Regular cardiac myocyte (primary cell): ENCODE measurements at places on chromosomes 4 and X. TPM values are rescaled to one million over a fixed set of nuclear protein-coding genes. Genes with fewer than 3 reads are reported as not detected.

VCX2 gene
- 0.19 TPM in 1 of 2 replicates, not detected in the other for total RNA-seq

SSX4 gene
- total RNA-seq = not detected in 2 replicates

CFP gene
- under 0.01 and 0.19 TPM in 2 replicates for total RNA-seq

SRPK3 gene
- 0.58 and 0.85 TPM in 2 replicates for total RNA-seq

CLDN24 gene
- not detected in 2 replicates for total RNA-seq

TLR1 gene
- 0.96 and 1.4 TPM in 2 replicates for total RNA-seq

TEC gene
- 0.19 and 1.1 TPM in 2 replicates for total RNA-seq

SEPTIN6 gene
- total RNA-seq = 13.0 and 17.5 TPM in 2 replicates

S100P gene
- not detected in 2 replicates for total RNA-seq

ARHGAP36 gene
- not detected in 2 replicates for total RNA-seq

NRK gene
- under 0.01 and 0.56 TPM in 2 replicates for total RNA-seq

IL13RA1 gene
- total RNA-seq = 37.4 and 51.9 TPM in 2 replicates

PDLIM3 gene
- 54.6 and 322 TPM in 2 replicates for total RNA-seq

FGF13 gene
- total RNA-seq = under 0.01 TPM in 1 of 2 replicates, not detected in the other

PCDH18 gene
- total RNA-seq = 47.0 and 67.9 TPM in 2 replicates

CT45A10 gene
- total RNA-seq = not detected in 2 replicates

RADX gene
- total RNA-seq = 2.0 and 2.5 TPM in 2 replicates

MAGED4B gene
- total RNA-seq = 41.2 and 56.0 TPM in 2 replicates

IL15 gene
- 3.3 and 5.9 TPM in 2 replicates for total RNA-seq

GDPD2 gene
- total RNA-seq = under 0.01 TPM in 1 of 2 replicates, not detected in the other

C4orf50 gene
- under 0.01 TPM in 1 of 2 replicates, not detected in the other for total RNA-seq

RNF175 gene
- not detected in 2 replicates for total RNA-seq

RIBC1 gene
- 0.19 and 0.28 TPM in 2 replicates for total RNA-seq

SPANXA2 gene
- not detected in 2 replicates for total RNA-seq

CT45A3 gene
- total RNA-seq = not detected in 2 replicates

GJB1 gene
- total RNA-seq = not detected in 2 replicates

RENBP gene
- total RNA-seq = 2.3 and 13.2 TPM in 2 replicates

ATP1B4 gene
- not detected in 2 replicates for total RNA-seq

CLDN34 gene
- not detected in 2 replicates for total RNA-seq

ZNF711 gene
- total RNA-seq = 0.28 and 0.38 TPM in 2 replicates

DCAF12L1 gene
- total RNA-seq = under 0.01 TPM in 1 of 2 replicates, not detected in the other

INTU gene
- total RNA-seq = 3.1 and 11.8 TPM in 2 replicates

CXorf49B gene
- total RNA-seq = not detected in 2 replicates

CENPE gene
- total RNA-seq = 3.9 and 32.4 TPM in 2 replicates

RAB9B gene
- total RNA-seq = 0.96 and 2.0 TPM in 2 replicates

TMSB15A gene
- 2.5 and 5.9 TPM in 2 replicates for total RNA-seq

ALB gene
- total RNA-seq = not detected in 2 replicates

LYAR gene
- 8.5 and 28.2 TPM in 2 replicates for total RNA-seq

PAGE5 gene
- not detected in 2 replicates for total RNA-seq

APLN gene
- 8.8 and 14.9 TPM in 2 replicates for total RNA-seq

PTPN13 gene
- total RNA-seq = 27.4 and 36.9 TPM in 2 replicates

CRMP1 gene
- not detected in 2 replicates for total RNA-seq

PALLD gene
- 100 and 108 TPM in 2 replicates for total RNA-seq

LAMP2 gene
- 114 and 224 TPM in 2 replicates for total RNA-seq

POLA1 gene
- total RNA-seq = 7.9 and 21.9 TPM in 2 replicates

TEX11 gene
- total RNA-seq = not detected in 2 replicates

ADAM29 gene
- total RNA-seq = not detected in 2 replicates

HPF1 gene
- total RNA-seq = 24.0 and 33.5 TPM in 2 replicates

TMEM31 gene
- total RNA-seq = not detected in 2 replicates

UGT2B10 gene
- not detected in 2 replicates for total RNA-seq

PTCHD1 gene
- not detected in 2 replicates for total RNA-seq

MAGEB2 gene
- total RNA-seq = not detected in 2 replicates

CLDN2 gene
- total RNA-seq = under 0.01 TPM in 2 replicates

CFAP47 gene
- total RNA-seq = under 0.01 TPM in 1 of 2 replicates, not detected in the other

TMEM156 gene
- under 0.01 and 0.58 TPM in 2 replicates for total RNA-seq

GLRA2 gene
- total RNA-seq = not detected in 2 replicates

FRG2 gene
- total RNA-seq = under 0.01 TPM in 1 of 2 replicates, not detected in the other

CABS1 gene
- total RNA-seq = not detected in 2 replicates
